ENCODE measurements at places on chromosomes 11 and 22.

GRCh38 chr11:1770528-1770927 is 6.8 kb upstream of the CTSD start:
- no peak for DNase-seq

DNA sequence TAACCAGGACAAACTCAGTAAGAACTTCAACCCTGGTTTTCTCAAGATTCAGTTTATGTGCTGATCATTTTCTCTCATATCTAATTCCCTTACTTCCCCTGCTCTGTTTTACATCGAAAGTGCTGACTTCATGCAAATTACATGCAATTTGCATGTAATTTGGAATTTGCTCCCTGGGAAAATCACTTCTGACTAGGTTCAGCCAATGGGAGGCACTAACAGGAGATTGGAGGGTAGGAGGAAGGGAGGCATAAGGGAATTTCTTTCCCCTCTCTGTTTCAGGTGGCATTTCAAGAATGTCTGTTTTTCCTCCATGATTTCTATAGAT is 363.3 kb upstream of the CCDC90B start:
- no peak for DNase-seq

GRCh38 chr22:32607086-32607485 is 132.5 kb downstream of the FBXO7 start:
- DNase-seq = no peak

DNA sequence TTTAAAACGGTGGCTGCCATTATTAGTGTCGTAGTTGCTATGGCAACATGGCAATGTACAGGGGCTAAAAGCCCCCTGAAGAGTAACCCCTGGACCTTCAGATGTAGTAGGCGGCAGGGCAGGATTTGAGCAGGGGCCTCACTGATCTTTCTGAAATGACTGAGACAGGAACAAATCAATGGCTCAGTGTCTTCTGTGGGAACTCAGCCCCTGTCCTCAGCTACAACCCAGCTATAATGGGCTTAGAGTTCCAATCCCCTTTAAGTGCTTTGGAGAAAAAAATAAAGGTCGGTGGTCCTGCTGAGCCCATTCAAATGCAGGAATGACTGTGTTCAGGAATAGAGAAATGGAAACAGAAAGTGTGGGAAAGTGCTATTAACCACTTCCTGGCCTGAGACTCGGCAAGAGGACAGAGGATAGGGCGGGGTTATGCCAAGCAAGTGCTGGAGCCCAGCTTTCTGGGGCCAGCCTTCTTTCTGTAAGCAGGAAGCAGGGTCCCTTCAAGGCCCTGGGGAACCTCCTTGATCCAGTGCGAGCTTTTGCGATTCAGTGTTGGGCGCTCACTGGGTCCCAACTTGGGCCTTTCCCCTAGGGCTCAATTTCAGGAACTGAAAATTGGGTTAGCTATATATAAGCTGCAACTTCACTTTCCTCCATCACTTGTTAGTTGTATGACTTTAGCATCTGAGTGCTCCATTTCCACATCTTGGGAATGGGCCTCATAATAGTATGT is 6.1 kb upstream of the CD82 start:
- no peak for DNase-seq

Data from fibroblast of pulmonary artery (primary cell).